ENCODE measurements at places on chromosomes 2 and 18. TPM values are rescaled to one million over a fixed set of nuclear protein-coding genes. Genes with fewer than 3 reads are reported as not detected.

DNA sequence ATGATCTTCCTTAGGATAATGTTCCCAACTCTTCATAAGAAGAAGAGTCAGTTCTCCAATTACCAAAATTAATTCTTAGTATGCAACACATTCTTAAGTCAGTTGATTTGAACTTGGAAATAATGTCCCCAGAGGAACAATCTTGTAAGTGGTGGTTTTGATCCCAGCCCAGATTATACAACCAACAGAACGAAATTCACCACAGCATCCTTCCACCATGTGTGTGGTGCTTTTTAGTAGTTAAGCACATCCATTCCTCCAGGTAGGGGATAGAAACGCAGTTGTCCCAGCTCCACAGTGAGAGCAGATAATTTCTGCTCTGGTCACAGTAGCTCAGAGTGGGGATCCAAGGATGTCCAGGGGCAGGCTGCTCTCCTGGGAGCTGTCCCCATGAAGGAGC lies 161.7 kb upstream of the SLC39A10 start:
- H3K27ac ChIP-seq: no peak overlapping the region
- DNase-seq: no peak
- peaks cover 52% of the 10 kb centered on the region for H3K4me1 ChIP-seq
- no peak overlapping the region for H3K4me3 ChIP-seq

GRCh38 chr2:81583311-81584108 lies 1279.0 kb upstream of the LRRTM1 start:
- H3K4me1 ChIP-seq: no peaks in the 10 kb centered on the region
- H3K4me3 ChIP-seq: no peak overlapping the region
- H3K36me3 ChIP-seq: peaks cover 4% of the 10 kb centered on the region
- H3K27me3 ChIP-seq: no peaks in the 10 kb centered on the region
- no peak overlapping the region for H3K27ac ChIP-seq

DNA sequence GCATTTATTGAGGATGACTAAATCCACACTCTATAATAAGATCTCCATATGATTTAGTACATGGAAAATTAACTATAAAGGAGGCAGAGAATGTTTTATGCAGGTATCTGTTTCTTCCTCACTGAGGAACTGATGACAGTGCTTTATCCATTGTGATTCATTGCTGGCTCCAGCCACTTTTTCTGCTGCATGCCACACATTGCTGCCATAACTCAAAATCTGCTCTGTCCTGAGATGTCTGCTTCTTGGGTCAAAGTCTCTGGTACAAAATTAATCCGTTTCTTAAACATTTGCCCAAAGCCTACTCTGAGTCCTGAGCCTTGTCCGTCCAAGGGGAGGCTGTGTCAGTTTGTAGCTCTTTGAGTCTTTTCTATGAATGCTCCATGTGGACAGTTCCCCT lies 15.5 kb upstream of the ARHGAP28 start:
- no peak for DNase-seq
- peaks cover 9% of the 10 kb centered on the region for H3K4me1 ChIP-seq
- H3K27me3 ChIP-seq: peaks cover 2% of the 10 kb centered on the region
- no peak overlapping the region for H3K27ac ChIP-seq
- no peaks in the 10 kb centered on the region for H3K36me3 ChIP-seq

DNA sequence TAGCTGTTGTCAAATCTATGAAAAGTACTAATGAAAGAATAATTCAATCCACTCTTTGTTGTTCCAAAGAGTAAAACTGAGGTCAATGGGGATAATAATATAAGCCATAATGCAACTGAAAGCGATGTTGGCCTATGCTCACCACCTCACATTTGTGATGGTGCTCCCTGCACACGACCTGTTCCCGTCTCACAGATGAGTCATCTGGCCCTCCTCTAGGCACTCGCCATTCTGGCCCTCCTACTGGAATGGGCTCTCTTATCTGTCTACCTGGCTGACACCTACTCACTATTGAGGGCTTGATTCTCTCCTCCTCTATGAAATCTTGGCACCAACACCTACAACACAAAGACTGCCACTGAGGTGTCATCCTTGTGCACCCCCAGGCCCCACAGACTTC lies 585.9 kb upstream of the ID2 start:
- DNase-seq: no peak
- no peaks in the 10 kb centered on the region for H3K27me3 ChIP-seq
- H3K4me1 ChIP-seq: peaks cover 10% of the 10 kb centered on the region
- no peaks in the 10 kb centered on the region for H3K36me3 ChIP-seq
- H3K4me3 ChIP-seq: no peak overlapping the region

DNA sequence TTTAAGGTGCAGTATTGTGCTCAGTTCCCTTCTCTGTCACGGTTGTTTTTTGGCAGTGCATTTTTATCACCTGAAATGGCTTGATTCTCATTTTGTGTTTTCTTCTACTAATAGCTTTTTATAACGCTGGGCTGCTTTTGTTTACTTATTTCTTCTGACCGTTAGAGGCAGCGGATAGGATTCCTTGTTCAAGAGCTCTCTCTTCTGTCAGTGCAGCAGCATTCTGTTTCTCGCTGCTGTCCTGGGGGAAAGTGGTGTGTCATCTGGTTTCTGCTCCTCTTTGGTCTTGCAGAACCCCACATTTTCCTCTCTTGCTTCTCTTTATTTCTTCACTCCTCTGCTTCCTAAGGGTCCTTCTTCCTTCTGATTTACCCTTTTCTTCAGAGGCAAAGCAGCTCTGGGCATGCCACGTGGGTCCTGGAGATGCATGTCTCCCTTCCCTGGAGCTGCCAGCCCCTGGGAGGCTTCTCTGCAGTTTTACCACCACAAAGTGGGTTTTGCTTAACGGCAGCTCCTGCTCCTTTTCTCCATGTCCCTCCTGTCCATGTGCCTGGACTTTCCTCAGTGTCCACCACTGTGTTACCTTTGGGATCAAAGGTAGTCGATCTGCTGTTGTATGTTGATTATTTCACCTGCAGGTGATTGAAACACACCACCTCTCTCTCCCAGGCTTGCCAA lies 47.3 kb upstream of the SNTG2 start:
- no peaks in the 10 kb centered on the region for H3K36me3 ChIP-seq
- DNase-seq: no peak

DNA sequence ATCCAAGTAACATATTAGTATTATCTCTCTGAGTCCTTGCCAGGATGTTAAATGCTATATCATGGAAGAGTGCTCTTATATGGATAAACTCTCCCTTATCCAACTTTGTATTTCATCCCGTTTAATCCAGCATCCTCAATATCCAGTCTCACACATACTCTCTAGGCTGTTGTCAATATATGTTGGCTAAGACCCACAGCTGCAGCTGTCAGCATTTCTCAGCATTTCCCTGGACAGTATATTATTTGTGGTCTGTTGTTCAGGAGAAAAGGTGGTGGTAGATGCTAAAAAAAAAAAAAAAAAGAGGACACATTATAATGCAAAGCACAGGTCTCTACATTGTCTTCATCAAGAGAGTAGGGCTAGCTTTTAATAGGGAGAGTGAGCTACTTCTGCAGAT lies 1368.0 kb upstream of the ZEB2 start:
- no peak overlapping the region for H3K4me3 ChIP-seq
- DNase-seq: no peak
- H3K27me3 ChIP-seq: no peaks in the 10 kb centered on the region
- H3K4me1 ChIP-seq: no peaks in the 10 kb centered on the region
- no peak overlapping the region for H3K27ac ChIP-seq

- DNase-seq: peak; percentile 26
- H3K4me1 ChIP-seq: peaks cover 41% of the 10 kb centered on the region
- peaks cover 5% of the 10 kb centered on the region for H3K27me3 ChIP-seq
- H3K36me3 ChIP-seq: no peaks in the 10 kb centered on the region
- no peak overlapping the region for H3K4me3 ChIP-seq
Measured at GRCh38 chr2:101119431-101119830, 31.8 kb downstream of the TBC1D8 start.

DNA sequence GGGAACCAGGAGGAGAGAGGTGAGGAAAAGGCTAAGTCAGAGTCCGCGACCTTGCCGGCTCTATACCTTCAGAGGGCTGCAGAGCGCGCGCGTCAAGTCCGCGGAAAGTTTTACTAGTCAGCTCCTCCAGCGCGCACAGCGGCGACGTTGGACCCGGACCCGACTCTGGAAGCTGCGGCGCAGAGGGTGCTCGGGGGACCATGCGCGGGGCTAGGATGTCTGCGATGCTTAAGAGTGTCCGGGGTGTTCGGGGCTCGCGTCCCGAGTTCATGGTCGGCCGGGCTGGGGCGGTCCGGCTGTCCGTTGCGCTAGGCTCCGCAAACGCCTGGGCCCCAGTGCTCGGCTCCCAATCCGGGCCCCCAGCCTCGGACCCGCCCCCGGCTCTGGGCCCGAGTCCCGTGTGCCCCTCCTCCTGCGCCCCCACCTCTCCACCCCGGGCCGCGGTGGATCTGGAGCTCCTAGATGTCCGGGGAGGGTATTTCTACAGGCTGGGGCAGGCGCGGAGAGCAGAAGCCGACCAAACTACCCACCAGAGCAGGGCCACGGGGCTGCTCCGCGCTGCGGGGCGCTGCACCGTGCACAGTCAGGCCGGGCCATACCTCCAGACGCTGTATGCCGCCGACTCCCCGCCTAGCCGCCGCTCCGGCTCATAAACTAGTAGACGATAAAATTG lies at the start of gene LBX2:
LBX2 (minus strand) TSS at position 337 of the 673 bp plus-strand sequence; CDS start at position 271, 66 bp downstream.
- 0 out of 2 replicates have a peak within 1 kb of the TSS, but pooled peaks have one; percentile 37 for H3K27ac ChIP-seq
- DNase-seq: no peak
- peaks cover 19% of the 10 kb centered on the region for H3K27me3 ChIP-seq
- H3K36me3 ChIP-seq: peaks cover 6% of the 10 kb centered on the region
- peak within 1 kb of the TSS; percentile 88 for H3K4me3 ChIP-seq

- H3K36me3 ChIP-seq: no peaks in the 10 kb centered on the region
- DNase-seq: no peak
- H3K27ac ChIP-seq: no peak overlapping the region
- no peak overlapping the region for H3K4me3 ChIP-seq
Measured at GRCh38 chr2:155643056-155643775, 689.3 kb downstream of the NR4A2 start.

GRCh38 chr2:105852066-105852465 lies 107.4 kb downstream of the NCK2 start:
- H3K27me3 ChIP-seq: no peaks in the 10 kb centered on the region
- H3K36me3 ChIP-seq: no peaks in the 10 kb centered on the region
- no peaks in the 10 kb centered on the region for H3K4me1 ChIP-seq
- no peak overlapping the region for H3K4me3 ChIP-seq
- H3K27ac ChIP-seq: no peak overlapping the region
- no peak for DNase-seq

GRCh38 chr2:132607426-132608090 lies 62.4 kb downstream of the LYPD1 start:
- no peaks in the 10 kb centered on the region for H3K36me3 ChIP-seq
- peaks cover 4% of the 10 kb centered on the region for H3K27me3 ChIP-seq
- no peaks in the 10 kb centered on the region for H3K4me1 ChIP-seq
- no peak overlapping the region for H3K27ac ChIP-seq
- no peak overlapping the region for H3K4me3 ChIP-seq

DNA sequence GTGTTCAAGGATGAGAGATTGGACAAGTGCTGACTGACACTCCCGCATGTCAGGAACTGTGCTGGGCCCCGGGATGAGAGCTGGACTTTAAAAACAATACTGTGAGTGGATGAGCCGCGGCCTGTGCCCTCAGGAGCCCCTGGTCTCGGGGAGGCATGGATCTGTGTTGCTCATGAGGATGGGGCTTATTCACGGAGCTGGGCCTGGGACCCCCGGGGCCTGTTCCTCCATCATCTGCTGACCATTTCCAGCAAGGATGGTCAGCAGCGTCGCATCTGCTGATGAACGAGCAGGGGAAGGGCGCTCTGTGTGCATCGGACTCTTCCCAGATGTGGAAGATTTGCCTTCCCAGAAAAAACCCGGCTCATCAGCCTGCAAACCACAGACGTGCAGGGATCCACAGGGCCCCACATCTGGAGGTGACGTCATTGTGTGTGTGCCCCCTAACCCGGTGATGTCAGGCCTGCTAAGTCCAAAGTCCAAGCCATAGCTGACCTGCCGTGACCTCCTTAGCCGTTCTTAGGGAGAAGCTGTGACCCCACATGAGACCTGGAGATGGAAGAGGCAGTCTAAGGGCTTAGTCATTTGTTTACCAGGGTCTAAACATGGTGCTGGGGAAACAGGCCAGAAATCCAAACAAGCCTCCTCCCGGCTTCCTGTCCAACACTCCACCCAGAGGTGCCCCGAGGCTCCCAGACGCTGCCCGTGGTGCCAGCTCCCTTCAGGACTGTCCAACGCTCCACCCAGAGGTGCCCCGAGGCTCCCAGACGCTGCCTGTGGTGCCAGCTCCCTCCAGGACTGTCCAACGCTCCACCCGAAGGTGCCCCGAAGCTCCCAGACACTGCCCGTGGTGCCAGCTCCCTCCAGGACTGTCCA lies 143.9 kb downstream of the PXDN start:
- no peaks in the 10 kb centered on the region for H3K36me3 ChIP-seq
- no peak overlapping the region for H3K4me3 ChIP-seq
- peaks cover 21% of the 10 kb centered on the region for H3K4me1 ChIP-seq

DNA sequence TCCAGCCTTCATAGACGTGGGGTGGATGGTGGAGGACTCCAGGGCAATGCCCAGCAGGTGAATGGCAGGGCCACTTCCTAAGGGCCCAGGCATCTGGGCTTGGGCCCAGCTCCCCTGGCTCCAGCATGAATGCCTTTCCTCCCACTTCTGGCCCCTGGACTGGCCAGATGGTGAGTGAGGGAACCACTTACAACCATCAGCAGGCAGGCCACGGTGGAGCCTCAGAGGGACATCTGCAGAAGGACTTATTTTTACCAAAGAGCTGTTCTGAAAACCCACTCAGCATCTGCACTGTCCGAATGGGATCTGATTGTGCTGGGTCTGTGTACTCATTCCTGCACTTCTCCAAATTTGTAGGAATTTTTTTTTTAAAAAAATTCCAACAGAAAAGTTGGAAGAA lies 69.6 kb downstream of the SNTG2 start:
- H3K4me3 ChIP-seq: no peak overlapping the region
- H3K4me1 ChIP-seq: no peaks in the 10 kb centered on the region
- no peaks in the 10 kb centered on the region for H3K36me3 ChIP-seq
- no peaks in the 10 kb centered on the region for H3K27me3 ChIP-seq
- H3K27ac ChIP-seq: no peak overlapping the region

SCYGR4 gene
- total RNA-seq: not detected

DNAJC5G gene
- total RNA-seq: not detected

FEV gene
- not detected for total RNA-seq

ASXL3 gene
- total RNA-seq: not detected
